ENCODE measurements at places on chromosomes 7 and 10.

GRCh38 chr7:117667456-117667855, 187.6 kb downstream of the CFTR start:
- DNase-seq = no peak

DNA sequence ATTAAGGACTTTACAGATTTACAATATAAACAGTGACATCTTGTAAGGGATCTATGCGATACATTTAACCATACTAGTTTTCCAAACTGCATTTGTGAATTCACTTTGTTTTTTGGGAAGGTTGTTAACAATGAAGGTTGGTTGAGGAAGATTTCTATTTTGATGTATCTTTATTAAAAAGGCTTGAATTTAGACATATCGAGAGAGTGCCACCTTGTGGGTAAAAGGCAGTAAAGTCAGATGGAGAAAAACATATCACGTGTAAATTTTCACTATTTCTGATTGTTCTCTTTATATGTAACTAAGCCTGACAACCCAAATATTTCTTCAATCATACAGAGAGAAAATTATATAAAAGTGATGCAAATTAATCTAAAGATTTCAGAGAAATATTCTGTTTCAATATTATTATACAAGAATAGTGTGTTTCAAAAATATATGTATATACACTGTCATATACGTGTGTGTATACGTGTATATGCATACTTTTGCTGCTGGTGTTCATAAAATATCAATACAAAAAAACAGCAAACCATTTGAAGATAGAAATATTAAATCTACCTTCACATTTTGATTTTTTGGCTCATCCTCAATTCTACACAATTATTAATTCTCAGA, 988.6 kb downstream of the SORCS1 start:
- no peak for DNase-seq

DNA sequence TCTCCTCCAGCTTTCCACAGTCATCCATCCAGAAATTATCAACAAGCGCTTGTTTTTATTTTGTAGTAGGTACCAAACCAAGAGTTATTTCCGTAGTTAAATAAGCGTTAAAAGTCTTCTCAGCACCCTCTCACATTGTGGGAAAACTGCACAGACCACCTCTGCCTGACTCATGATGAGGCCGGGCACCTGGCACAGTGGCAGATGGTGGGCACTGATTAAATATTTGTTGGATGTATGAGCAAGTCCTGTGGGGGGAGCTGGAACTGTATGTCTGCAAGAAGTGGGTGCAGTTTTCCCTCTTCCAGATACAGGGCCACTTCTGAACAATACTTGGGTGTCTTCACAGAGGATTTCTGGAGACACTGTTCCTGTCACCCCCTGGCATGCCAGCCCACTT, 5.3 kb upstream of the REPIN1 start:
- DNase-seq = no peak

DNA sequence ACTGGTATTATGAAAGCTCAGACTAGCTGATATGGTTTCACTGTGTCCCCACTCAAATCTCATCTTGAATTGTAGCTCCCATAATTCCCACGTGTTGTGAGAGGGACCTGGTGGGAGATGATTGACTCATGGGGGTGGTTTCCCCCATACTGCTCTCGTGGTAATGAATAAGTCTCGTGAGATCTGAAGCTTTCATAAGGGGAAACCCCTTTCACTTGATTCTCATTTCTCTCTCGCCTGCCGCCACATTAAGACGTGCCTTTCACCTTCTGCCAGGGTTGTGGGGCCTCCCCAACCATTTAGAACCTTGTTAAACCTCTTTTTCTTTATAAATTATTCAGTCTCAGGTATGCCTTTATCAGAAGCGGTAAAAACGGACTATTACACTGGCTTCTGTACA, 40.3 kb downstream of the COL13A1 start:
- DNase-seq = no peak

GRCh38 chr7:90666186-90666585, 70.1 kb downstream of the CDK14 start:
- no peak for DNase-seq

DNA sequence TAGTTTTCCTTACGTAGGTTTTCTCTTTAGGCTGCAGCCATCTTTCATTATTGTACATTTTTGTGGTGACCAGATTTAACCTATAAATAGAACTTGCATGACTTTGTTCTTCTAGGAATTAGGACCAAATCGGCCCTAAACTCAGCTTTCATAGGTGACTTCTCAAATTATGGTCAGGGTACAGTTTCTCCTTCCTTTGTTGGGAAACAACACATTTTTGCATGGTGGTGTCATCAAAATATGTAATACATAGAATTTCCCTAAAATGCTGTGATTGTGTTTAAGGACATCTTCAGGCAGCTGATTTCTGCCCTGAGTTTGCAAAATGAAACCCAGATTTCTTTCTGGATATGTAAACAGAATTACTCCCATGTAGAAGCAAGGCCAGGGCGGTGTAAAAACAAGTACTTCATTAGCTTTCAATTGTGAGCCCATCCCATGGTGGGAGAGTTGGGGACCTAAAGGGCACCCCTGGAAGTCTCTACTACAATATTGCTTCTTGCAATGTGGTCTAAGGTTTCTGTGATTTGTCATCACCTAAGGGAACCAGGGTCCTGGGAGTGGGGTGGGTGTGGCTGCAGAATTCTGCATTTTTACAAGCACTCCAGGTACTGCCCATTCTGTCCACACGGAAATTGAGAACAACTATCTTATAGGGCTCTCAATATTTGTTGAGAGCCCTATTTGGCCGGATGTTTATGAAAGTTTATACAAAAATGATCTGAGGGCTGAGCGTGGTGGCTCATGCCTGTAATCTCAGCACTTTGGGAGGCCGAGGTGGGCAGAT, 121.0 kb upstream of the FAM171A1 start:
- no peak for DNase-seq

DNA sequence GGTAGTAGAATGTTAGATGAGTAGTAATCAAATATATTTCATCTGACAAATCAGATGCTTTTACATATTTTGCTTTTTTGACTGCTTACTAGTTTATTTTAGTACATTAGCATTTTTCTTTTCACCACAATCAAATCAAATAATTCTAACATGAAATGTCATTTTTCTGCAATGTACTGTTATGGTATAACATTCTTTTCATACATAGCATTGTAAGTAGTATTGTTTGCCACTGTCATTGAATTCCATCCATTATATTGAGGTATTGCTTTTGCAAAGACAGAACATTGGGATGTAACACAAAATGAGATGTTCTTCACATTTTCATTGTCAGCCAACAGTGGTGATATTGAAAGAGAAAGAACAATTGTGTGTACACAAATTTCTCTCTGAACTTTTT, 107.4 kb downstream of the TRIL start:
- DNase-seq = no peak

DNA sequence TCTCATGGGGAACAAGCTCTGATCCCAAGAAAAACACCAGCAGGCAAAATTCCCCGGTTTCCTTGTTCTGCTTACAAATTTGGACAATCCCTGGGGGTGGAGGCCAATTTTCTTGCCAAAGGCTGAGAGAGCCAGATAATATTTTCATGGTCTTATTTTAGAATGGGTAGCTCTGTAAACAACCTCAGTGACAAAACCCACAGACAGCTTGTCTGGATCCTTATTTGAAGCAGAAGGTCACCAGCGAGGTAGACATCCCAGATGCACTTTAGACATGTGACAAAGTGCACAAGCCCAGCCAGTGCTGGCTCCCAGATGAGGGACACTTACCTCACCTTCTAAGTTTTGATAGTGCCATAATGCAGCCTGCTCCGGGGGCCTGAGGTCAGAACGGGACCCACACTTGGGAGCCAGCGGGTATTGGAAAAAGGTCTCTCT, 102.6 kb upstream of the DDC start:
- DNase-seq = no peak

GRCh38 chr10:103759100-103759781, 96.1 kb downstream of the SH3PXD2A start:
- DNase-seq = no peak

GRCh38 chr10:119025336-119025735, 4.2 kb upstream of the NANOS1 start:
- no peak for DNase-seq

GRCh38 chr7:73618538-73618937, 5.8 kb downstream of the MLXIPL start:
- DNase-seq = no peak

DNA sequence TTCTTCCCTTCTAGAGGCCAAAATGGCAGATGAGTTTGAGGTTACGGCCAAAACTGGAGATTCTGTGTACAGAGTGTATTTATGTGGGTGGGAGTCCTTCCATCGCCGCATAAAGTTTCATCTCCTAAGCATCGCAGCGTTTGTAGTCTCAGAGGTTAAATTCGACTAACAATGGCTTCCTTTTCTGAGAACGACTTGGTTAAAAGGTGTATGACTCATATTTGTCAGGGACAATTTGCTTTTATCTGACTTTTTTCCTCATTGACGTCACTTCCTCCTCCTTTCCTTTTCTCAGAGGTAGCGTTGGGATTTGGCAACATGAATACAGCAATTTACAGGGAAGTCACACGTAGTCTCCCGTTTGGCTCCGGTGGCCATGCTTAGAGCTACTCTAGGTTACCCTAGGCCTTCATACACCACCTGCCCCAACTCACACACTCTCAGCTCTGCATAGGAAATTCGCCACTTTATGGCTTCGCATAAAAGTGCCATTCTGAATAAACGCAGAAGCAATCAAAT, 37.6 kb upstream of the TCF7L2 start:
- DNase-seq = no peak

DNA sequence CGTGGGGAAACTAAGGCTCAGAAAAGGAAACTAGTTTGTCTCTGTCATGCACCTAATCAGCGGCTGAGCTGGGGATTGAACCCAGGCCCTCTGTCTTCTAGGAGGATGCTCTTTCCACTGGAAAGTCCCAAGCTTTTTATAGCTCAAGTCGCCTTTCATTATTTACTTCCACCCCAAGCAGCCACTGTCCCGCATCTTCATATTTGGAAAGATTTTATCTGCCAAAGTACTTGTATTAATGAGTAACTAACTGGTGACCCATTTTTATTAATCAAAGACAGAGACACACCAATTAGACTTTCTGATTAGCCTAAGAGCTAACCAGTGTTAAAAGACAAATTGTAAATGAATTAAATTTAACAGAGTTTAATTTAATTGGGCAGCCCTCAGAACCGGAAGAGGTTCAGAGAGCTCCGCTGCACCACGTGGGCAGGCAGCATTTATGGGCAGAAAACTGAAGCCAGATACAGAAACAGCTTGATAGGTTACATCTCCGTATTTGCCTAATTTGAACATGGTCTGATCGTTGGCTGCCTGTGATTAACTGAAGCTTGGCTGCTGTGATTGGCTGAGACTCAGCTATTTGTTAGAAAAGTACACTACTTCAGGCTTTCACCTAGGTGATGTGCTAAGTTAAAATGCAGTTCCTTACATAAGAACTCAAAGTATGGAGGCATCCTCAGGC, 78.5 kb upstream of the PDCD4 start:
- DNase-seq = no peak

DNA sequence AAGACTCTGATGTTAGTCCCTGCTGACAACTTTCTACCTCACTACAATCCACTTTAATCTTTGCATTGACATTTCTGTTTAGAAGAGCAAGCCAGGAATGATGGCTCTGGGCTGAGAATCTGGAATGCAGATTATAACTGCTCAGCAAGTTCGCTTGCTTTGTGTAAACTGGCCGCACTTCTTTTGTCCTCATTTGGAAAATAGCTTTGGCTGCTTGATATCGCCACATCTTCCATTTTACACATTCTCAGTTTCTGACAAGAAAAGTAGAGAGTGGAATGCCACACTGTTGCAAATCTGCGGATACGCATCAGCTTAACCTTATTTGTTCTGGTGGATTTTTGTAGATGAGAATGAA, 429.8 kb downstream of the KCNMA1 start:
- DNase-seq = no peak

DNA sequence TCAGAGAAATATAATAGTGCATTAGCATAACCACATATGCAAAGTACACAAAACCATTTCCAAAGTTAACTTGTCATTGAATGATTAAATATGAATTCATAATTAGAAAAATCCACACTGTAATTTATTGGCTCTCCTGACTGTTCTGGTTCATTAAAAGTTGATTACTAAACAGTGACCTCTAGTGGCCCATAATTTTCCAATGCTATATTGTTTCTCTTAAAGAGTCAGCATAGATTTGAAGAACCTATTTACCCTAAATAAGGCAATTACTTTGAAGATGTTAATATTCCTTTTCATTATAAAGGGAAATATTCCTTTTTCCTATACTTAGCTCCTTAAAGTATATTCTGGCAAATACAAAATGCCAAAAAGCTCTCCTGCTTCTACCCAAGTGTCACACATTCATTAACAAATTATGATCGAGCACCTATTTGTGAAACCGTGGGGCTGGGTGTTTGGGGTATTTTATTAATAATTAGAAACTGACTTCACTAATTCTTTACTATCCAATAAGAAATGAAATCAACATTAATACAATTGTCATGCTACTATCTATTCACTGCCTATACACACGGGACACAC, 86.2 kb downstream of the HIBADH start:
- DNase-seq = peak; percentile 4

GRCh38 chr7:102326157-102326889, 29.9 kb downstream of the SPDYE6 start:
- no peak for DNase-seq

DNA sequence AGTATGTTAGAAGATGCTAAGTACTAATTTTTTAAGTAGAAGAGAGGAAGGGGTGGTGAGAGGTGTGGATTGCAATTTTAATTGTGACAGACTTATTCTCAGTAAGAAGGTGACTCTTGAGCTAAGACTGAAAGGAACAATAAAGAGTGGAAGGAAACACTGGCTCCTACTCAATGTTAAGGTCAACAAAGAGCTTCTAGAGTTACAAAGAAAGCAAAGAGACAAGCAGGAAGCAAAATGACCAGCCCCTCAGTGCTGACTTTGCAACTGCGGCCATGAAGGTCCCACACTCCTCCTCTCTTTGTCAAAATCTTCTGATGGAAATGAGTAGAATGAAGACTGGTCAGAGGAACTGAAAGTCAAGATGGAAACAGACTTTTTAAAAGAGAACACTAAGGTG, 79.9 kb upstream of the FOXI2 start:
- DNase-seq = no peak

DNA sequence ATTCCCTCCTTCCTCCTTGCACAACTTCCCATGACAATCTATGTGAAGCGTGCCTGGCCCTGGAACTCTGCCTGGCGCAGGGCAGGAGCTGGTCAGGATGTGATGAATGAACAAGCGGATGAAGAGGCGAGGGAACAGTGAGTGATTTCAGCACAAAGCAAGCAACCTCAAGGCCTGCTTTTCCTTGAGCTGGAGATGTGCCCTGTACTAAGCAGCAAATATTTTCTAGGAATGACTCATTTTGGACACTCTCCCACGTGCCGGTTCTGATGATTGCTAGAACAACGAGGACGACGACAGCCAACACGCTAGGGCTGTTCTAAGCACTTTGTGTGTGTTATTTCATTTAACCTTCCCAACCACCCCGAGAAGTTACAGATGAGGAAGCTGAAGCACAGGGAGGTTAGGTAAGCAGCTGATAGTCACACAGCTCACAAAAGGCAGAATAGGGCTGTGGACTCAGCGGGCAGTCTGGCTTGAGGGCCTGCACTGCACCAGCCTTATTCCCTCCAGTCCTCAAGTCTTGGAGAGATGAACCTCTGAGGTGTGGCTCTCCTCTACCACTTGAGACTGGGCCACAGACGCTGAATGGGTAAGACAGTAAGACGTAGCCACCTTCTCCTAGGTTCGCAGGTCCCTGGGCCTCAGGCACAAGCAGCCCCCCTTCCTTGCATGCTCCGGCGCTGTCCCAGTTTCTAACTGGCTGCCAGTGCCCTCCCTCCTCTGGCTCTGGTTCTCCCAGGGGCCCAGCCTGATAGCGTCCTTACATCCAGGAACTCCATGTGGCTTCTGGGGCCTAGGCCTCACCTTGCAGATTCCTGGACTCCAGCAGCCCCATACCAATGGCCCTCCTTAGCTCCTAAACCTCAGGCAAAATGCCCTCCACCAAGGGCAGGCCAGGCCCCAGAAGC, 59.0 kb downstream of the YKT6 start:
- DNase-seq = no peak

Measured in GM06990 (cell line).